ENCODE measurements at places on chromosomes 5 and 9.

DNA sequence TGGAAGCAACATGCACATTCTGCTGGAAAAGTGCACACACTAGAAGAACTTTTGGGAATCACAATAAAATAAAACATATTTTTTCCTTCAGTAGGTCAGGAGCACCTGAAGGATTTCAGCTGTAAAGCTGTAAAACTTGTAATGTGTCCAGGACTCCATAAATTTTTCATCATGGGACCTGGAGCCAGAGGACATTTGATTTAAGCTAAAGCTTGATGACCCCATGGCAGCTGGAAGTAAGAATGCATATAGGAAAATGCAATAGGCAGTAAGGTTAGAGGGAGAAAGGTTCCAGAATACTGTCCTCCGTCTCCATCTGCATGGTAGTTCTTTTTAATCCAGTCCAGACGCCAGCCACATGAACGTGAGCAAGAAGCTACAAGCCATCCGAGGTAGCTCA, 166.0 kb downstream of the ADAMTSL1 start:
- DNase-seq, result no peak

DNA sequence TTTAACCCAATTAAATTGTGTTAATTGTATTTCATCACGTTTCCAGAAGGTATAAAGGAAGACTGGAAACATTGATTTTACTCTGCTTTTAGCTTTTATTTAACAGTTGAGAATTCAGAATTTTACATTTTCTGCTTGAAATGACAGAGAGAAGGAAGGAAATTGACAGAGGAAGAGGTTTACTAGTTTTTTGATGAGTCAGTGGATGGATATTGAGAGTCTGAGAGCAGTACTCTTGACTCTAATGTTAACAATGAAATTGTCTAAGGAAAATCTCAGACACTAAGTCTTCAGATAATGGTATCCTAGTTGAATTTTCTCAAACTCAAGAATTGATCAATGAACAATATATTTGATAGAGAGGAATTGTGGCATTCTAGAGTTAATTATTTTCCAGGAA, 60.6 kb downstream of the IPO11 start:
- DNase-seq, result no peak

DNA sequence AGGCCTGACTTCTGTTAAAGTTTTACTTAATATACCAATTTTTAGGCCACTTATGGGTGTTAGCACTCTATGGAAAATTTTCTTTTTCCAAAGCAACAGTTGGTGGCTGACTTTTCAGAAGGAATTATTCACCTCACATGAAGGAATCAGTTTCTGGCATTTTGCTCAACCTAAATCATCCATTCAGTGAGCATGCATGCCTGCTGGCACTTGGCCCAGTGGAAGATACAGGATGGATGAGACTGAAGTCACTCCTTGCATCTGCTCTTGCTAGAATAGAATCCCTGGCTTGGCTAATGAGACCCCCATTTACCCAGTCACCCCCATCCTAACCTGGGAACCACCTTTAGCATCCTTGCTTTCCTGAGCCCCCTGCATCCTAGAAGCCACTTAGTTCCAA, 131.7 kb downstream of the WDR41 start:
- no peak for DNase-seq

DNA sequence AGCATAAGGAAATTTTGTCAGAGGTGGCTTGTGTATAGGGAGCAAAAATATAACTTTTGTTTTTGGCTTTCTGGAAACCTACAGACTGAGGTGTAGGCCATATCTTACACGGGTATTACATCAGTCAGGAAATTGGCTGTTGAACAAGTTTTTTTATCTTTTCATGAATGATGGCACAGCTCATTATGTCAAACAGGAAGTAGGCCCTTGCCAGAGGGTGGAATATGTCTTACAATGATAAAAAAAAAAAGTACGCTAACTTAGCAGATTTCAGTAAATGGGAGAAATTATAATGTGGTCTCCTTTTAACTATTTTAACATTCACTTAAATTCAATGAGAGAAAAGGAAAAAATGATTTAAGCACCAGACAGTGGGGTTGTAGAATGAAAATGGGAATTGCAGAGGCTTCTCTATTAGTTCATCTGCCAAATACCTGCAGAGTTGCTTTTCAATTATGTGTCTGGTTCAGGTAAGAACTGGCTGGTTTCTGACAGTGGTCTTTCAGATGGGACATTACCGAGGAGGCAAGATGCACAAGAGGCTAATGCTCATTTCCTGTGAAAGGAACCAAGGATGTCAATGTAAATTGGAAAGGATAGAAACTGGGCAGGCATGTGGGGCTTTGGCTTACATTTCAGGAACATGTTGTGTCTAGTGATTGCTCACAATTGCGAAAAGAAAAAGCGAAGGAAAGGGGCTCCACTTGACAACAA, 169.9 kb downstream of the NNT start:
- no peak for DNase-seq

- DNase-seq, result no peak
Observed at GRCh38 chr5:56475689-56476486, 242.8 kb upstream of the ANKRD55 start.

GRCh38 chr5:142512043-142513042, 173.5 kb downstream of the FGF1 start:
- no peak for DNase-seq

- no peak for DNase-seq
Observed at GRCh38 chr9:113176803-113177202, 26.0 kb downstream of the SLC31A2 start.

GRCh38 chr9:126366366-126367011, 39.9 kb downstream of the MVB12B start:
- DNase-seq, result no peak

DNA sequence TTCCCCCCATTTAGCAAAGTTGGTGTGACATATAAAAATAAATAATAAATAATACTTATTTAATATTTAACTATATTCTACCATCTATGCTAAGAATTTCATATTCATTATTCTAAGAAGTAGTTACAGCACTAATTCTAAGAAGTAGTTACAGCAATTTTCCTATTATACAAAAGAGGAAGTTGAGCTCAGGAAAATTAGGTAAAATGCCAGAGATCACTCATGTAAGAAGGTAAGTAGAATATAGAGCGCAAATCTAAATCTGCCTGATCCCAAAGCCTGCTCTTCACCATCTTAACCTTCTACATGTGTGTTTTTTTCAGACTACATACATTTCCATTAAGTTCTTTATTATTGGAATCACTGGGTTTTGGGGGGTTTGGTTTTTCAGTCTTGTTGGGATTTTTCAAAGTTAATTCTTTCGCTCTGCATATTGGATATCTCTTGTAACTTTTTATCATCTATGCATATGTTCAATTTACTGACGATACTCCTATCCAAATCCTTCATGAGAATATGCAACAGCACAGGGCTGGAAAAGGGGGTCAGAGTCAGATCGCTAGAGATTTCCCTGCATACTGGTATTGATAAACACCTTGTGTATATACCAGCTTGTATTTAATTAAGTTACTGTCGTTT, 852.1 kb downstream of the MAT2B start:
- DNase-seq, result no peak

DNA sequence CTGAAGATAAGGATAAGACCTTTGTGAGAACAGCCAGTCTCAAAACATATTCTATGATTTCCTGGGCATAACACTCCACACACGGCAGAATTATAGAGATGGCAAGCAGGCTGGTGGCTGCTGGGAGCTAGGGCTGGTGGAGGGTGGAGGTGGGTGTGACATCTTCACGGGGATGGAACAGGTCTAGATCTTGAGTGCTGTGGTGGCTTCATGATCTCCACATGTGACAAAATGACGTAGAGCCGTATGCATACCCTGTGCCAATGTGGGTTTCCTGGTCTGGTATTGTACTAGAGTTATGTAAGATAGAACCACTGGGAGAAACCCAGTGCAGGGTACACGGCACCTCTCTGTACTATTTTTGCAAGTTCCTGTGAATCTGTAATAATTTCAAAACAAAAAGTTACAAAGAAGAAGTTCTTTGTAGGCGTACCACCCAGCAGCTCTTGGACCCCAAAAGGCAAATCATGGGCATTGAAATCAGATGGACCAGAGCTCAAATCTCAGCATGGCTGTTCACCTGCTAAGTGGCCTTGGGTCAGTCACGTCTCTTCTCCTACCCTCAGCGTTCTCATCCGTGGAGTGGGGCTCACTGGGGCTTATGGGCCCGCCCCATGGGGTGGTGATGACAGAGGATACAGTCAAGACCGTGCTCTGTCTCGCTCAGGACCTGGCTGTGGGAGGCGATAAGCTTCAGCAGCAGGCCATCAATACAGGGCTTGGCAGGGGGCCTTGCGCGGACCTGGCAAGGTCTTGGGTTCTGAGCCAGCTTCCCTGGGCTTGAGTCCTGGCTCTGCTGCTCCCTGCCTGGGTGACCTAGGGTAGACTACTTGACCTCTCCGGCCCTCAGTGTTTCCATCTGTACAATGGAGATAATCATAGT, 74.7 kb upstream of the UNC5A start:
- DNase-seq, result no peak

DNA sequence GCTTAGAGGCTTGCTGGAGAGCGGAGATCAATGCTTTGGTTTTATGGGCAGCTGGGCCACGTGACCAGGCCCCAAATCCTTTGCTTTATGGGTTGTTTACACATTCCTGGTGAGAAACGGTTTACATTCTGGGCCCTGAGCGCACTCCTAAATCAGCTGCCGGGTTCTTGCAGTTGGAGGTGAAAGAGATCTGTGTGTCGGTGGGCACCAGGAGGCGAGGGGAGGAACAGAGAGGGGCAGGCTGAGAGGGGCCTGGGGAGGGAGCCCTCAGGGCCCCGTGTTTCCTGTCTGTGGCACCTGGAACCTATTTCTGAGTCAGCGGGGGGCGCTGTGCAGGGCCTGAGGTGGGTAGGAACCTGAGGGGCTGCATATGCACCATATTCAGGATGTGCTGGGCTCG, 63.5 kb upstream of the HAND1 start:
- peak; percentile 29 for DNase-seq

- no peak for DNase-seq
Observed at GRCh38 chr5:140109018-140109758, 4.7 kb upstream of the PURA start.

GRCh38 chr5:116497631-116498030, 77.0 kb downstream of the SEMA6A start:
- no peak for DNase-seq

GRCh38 chr5:1730487-1730847, 69.2 kb downstream of the MRPL36 start:
- no peak for DNase-seq

- no peak for DNase-seq
Observed at GRCh38 chr5:81226949-81227348, 6.2 kb upstream of the CKMT2 start.

GRCh38 chr9:109107402-109108240, 12.1 kb downstream of the TMEM245 start:
- DNase-seq, result peak; percentile 32

DNA sequence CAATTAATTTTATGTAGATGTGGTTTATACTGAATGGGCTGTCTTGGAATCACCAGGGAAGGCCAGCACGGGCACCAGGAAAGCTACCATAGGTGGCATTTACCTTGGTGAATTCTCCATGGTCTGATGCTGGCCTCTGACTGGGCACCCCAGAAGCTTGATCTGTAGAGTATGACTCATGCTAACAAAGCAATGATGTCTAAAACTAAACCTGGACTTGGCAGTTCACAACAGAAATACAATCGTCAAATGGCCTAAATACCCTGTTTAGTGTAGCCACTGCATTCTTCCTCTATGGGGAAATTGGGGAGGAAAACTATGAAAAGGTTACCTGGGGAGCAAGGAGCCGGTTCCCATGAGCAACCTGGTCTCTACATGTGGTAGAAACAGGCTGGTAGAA, 98.0 kb downstream of the ATPSCKMT start:
- DNase-seq, result no peak

GRCh38 chr5:31783086-31783645, 144.2 kb downstream of the PDZD2 start:
- DNase-seq, result no peak
